Cardiac muscle cell (in vitro differentiated cells and primary cell): ENCODE measurements at places on chromosomes 3 and 15. TPM values are rescaled to one million over a fixed set of nuclear protein-coding genes. Genes with fewer than 3 reads are reported as not detected.

DNA sequence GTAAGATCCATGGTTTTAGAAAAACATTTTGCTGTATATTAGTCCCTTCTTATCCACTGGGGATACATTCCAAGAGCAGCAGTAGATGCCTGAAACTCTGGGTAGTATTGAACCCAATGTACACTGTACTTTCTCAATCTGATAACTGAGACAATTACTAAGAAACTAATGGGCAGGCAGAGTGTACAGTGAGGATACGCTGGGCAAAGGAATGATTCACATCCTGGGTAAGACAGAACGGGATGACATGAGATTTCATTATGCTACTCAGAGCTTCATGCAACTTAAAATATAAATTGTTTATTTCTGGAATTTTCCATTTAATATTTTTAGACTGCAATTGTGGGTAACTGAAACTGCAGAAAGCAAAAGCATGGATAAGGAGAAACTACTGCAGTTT lies 46.2 kb upstream of the TEX55 start:
- no peak overlapping the region for H3K27ac ChIP-seq
- H3K36me3 ChIP-seq = no peaks in the 10 kb centered on the region
- H3K4me1 ChIP-seq = no peaks in the 10 kb centered on the region

Gene LIPC
- total RNA-seq = not detected in 2 replicates

GRCh38 chr3:38595393-38595792 lies 54.1 kb downstream of the SCN5A start:
- no peak for DNase-seq
- H3K27me3 ChIP-seq = no peaks in the 10 kb centered on the region
- no peak overlapping the region for H3K27ac ChIP-seq

Gene TGM4
- not detected in 2 replicates for total RNA-seq

Gene SPINK8
- total RNA-seq = not detected in 2 replicates

DNA sequence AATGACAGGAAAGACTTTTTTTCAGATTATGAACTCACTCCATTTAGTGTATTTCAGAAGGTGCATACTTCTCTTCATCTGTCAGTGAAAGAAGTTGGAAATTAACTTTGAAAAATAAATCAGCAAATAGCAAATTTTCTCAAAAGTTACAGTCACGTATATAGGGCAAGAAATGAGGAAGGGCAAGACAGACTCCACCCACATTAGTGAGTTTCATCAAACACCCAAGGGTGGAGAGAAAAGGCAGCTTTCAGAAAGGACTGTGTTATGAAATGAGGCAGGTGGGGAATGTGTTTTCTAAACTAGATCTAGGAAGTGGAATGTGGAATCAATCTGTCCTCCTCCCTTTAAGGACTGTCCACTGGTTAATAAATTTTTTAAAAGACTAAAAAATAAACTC lies 2.9 kb downstream of the SLC22A13 start:
- H3K4me3 ChIP-seq = no peak overlapping the region
- peaks cover 17% of the 10 kb centered on the region for H3K4me1 ChIP-seq
- H3K36me3 ChIP-seq = no peaks in the 10 kb centered on the region
- peaks cover 9% of the 10 kb centered on the region for H3K27me3 ChIP-seq

- H3K27me3 ChIP-seq = no peaks in the 10 kb centered on the region
- H3K4me1 ChIP-seq = peaks cover 52% of the 10 kb centered on the region
These were observed 2.1 kb downstream of the IDH2 start for GRCh38 chr15:90099868-90100831.

Gene DUOX1
- 0.04 and 0.45 TPM in 2 replicates for total RNA-seq

Gene BTLA
- not detected in 2 replicates for total RNA-seq

DNA sequence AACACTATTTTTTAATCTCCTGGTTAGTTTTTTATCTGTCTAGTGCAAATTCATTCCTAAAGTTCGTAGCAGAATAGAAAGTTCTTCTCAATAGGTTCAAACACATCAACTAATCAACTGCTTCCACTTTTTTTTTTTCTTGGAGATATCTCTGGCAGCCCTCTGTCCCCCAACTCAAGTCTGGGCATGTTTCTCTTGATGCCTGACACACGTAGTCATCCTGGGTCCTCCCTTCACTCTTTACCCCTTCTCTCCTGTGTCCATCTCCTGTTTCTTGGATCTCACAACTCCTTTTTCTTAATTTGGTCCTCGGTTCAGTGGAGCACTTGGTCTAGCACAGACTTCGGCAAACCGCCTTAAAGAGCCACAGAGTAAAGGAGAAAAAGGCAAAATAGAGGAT lies 14.4 kb downstream of the TNFAIP8L3 start:
- no peaks in the 10 kb centered on the region for H3K27me3 ChIP-seq
- H3K36me3 ChIP-seq = no peaks in the 10 kb centered on the region
- H3K27ac ChIP-seq = no peak overlapping the region

Gene CASR
- total RNA-seq = 0.04 and 0.06 TPM in 2 replicates

DNA sequence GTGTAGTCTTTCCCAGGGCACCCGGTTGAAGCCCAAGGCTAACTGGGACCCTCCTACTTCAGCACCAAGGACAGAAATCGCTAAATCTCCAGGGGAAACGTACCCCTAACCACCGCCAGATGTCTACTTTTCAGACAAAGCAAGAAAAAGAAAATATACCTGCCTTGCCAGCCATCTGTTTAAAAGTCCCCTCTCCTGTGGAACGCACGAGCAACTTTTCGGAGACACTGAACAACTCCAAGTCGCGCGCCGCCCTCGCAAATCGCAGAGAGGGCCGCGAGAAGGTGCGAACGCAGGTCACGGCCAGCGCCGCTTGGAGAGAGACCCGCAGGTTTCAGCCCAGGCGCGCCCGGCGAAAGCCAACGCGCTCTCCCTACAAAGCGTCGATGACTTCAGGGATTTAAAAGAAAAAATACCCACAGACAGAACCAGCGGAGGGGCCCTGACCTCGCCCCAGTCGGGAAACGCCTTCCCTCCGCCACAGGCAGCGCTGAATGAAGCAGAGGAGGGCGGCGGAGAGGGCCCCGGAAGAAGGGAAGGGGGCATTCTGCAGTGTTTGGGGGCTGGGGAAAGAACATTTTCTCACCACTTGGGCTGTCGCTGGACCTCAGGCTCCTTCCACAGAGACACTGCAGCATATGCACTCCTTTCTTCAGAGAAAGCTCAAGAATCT lies 213.1 kb downstream of the FGF12 start:
- H3K4me1 ChIP-seq = peaks cover 6% of the 10 kb centered on the region
- peaks cover 40% of the 10 kb centered on the region for H3K27me3 ChIP-seq
- DNase-seq = peak; percentile 80

GRCh38 chr15:101381671-101382212 lies 86.7 kb upstream of the SNRPA1 start:
- no peak overlapping the region for H3K27ac ChIP-seq
- no peak overlapping the region for H3K4me3 ChIP-seq
- no peaks in the 10 kb centered on the region for H3K27me3 ChIP-seq
- no peak for DNase-seq
- no peaks in the 10 kb centered on the region for H3K36me3 ChIP-seq

DNA sequence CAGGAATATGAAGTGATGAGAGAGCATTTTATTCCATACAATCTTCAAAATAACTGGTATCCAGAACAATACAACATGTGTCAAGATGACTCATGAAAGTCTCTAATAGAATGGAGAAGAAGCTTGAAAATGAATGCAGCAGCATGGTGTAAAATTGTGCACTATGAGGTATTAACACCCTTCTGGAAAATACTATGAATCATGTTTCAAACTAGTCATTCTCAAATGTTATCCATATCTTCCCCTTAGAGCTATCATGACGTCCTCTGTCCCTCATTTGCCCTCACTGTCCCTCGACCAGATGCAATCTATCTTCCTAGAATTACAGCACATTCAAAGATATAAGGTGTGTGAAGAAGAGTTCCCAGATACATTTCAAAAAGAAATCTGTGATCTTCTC lies 198.2 kb downstream of the NECTIN3 start:
- H3K27ac ChIP-seq = no peak overlapping the region
- H3K27me3 ChIP-seq = no peaks in the 10 kb centered on the region
- H3K4me3 ChIP-seq = no peak overlapping the region

GRCh38 chr3:194133661-194134230 lies 2.2 kb upstream of the HES1 start:
- peak; percentile 78 for DNase-seq
- peak overlapping the region; percentile 98 for H3K27ac ChIP-seq
- H3K36me3 ChIP-seq = no peaks in the 10 kb centered on the region
- H3K27me3 ChIP-seq = no peaks in the 10 kb centered on the region

DNA sequence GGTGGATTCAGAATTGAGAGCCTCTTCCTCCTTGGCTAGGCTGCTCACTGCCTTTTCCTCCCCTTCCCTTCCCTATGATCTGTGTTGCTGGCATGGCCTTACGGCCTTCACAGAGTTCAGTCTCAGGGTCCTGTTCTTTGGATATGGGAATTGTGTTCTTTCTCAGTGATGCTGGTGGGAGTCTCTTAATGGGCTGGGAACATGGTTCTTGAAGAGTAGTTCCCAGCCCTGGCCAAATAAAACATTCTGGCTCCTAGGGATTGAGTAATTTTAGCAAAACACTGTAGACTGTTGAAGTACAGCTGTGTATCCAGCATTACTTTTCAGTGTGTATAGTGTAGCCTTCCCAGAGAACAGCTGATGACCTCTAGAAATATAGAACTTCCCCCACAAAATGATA lies 22.6 kb upstream of the FILIP1L start:
- no peaks in the 10 kb centered on the region for H3K4me1 ChIP-seq
- H3K27me3 ChIP-seq = no peaks in the 10 kb centered on the region
- H3K4me3 ChIP-seq = no peak overlapping the region
- H3K27ac ChIP-seq = no peak overlapping the region
- H3K36me3 ChIP-seq = no peaks in the 10 kb centered on the region
- DNase-seq = no peak
